ENCODE measurements at places on chromosomes 7 and 10. TPM values are rescaled to one million over a fixed set of nuclear protein-coding genes. Genes with fewer than 3 reads are reported as not detected.

ZSWIM8 gene
- 50.5 TPM for total RNA-seq

HHEX gene
- total RNA-seq: 4.8 TPM

TMEM273 gene
- 0.27 TPM for total RNA-seq

NRAP gene
- not detected for total RNA-seq
